ENCODE measurements at places on chromosomes 1 and 21.

DNA sequence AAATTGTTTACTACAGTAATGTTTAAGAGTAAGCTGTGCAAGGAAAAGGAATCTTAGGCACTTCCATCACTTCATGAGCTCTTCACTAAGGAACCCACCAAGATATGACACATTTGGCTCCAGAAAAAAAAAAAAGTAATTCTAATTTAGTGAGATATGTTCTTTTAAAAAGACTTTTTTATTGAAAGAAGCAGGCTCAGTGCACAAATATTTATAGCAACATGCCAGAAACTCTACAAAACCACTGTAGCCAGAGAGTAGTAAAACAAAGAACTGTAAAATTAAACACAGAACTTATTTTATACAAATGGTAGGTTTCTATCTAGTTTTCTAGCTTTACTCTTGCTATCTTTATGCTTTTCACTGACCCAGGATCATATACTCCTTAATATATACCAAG lies 434.6 kb upstream of the ADGRL2 start:
- no peak for ATAC-seq

DNA sequence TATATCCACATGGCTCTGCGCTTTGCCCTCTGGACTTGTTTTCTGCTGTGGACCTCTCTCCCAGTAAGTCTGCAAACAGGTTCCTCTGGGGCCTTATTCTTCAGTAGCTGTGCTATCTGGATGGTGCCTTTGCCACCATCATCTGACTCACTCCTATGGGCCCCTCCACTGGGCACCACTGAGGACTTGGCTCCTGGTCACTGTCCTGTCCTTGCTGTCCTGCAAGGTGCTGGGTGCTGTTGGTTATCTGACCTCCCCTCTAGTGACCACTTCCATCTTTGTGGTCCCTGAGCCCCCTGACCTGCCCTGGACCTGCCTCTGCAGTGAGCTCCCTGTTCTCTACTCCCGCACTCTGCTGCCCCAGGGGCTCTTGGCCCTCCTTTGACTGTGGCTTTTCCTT lies 6.7 kb downstream of the CNIH3 start:
- no peak for ATAC-seq

DNA sequence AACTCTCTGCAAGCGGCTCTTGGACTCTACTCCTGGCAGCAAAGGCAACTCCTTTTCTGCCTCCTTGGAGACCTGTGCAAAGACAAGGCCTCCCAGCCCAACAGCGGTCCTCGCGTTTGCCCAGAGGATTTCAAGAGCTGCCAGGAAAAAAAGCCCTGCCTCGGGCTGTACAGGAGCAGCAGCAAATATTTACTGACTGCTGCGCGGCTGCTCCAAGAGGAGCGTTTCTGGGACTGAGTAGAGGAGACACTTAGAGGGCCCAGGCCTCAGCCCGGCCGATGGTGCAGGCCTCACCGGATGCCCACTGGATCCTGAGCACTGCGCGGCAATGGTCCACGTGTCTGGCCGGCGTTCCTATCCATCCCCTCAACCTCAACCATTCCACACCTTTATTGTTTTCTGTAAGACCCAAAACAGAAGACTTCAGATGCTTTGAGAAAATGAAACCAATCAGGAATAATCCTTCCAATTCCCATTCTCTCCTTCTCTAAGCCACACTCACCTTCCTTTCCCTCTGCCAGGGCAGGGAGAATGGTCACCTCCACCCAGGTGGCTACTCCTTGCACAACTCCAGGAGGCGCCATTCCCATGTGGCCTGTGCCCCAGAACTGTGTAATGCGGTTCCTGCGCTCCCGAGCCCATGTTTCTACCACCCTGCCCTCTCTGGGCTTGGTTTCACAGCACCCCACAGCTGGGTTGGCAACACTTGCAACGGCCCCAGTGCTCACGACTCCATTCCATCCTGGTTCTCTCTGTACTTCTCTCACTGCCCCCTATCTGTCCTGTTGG lies 215.8 kb downstream of the TRABD2B start:
- ATAC-seq, result no peak

DNA sequence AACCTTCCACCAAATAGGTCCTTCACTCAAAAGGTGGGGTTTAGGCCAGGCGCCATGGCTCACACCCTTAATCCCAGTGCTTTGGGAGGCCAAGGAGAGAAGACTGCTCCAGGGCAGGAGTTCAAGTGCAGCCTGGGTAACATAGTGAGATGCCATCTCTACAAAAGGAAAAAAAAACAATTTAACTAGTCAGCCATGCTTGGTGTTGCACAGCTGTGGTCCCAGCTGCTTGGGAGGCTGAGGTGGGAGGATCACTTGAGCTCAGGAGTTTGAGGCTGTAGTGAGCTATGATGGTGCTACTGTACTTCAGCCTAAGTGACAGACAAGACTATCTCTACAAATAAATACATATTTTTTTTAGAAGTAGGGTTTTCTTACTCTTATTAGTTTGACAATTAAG lies 617.5 kb downstream of the KIF26B start:
- ATAC-seq, result peak; percentile 40

DNA sequence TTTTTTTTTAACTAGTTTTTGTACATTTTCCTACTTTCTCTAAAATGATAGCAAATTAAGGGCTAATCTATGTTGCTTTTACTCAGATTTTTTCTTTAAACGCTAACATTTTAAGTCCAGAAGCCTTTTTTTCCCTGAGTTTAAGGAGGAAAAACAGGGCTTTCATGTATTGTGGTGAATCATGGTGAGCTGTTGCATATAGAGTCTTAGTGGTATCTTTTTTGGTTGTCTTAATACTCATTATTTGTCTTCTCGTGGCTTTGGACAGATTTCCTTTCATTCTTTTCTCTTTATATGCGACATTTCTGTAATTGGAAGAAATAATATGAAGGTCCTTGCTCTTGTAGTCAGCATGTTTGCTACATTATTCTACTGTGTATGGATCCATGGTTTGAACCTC lies 1015.6 kb downstream of the PLA2G4A start:
- no peak for ATAC-seq

DNA sequence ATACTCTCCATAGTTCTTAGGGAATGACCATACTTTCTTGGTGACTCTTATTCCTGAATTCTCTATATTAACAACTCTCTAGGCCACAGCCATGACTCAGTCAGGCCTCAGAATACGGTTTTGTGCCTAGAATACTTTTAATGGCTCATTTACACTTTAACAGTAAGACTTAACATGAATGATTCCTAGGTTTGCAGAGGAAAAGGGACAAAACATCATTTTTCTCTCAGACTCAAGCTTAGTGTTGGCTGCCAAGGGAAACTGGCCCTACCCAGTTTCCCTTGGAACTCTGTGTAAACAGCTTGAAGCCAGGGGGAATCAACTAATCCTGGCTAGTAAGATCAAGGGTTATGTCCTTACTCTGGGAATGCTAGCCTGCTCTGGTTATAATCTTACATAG lies 164.9 kb upstream of the PKN2 start:
- no peak for ATAC-seq

- peak; percentile 57 for ATAC-seq
Measured at GRCh38 chr1:21814241-21814918, 2.3 kb downstream of the LDLRAD2 start.

DNA sequence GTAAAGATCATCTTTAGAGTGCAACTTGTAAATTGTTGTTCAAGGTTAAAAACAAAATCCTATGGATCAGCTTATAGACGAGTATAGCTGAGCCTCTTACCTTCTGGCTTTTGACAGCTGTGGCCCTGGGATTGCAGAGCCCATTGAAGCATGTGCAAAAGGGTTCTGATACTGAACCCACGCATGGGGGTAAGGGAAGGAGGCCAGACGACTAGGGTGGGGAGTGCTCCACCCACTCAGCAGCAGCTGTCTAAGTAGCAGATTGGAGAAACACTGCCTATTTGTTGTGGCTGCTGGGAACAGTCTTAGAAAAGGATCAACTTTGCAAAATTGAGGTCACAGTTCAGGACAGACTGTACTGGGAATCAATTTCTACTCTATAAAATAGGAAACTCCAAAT lies 16.1 kb downstream of the CD101 start:
- ATAC-seq, result no peak

DNA sequence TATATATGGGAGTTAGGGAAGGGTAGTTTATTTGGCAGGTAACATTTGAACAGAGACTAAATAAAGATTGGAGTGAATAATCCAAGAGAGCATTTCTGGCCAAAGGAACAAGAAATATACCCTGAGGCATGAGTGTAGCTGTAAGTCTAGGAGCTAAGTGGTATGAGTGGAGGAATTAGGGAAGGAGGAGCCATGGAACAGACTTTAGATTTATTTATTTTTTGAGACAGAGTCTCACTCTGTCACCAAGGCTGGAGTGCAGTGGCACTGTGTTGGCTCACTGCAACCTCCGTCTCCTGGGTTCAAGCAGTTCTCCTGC lies 18.4 kb downstream of the CAPZA1 start:
- no peak for ATAC-seq

DNA sequence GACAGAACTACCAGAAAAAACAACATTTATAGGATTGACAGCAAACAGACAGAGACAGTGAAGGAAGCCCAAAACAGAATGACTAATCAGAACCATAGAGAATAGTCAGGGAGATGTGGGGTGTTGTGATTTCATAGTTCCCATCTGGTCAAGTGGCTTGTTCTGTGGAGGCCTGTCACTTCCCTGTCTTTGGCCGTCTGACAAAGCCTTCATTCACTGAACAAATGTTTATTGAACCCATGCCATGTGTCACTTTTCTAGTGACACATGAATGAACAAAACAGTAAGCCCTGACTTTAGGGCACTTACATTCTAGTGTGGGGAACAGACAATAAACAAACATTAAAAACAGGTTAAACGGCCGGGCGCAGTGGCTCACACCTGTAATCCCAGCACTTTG lies 3.2 kb upstream of the SRRM1 start:
- no peak for ATAC-seq

GRCh38 chr1:190602325-190602724 lies 124.7 kb upstream of the BRINP3 start:
- no peak for ATAC-seq

GRCh38 chr1:50620680-50621329 lies 197.6 kb upstream of the DMRTA2 start:
- ATAC-seq, result peak; percentile 38

GRCh38 chr1:234544087-234544579 lies 65.2 kb upstream of the TARBP1 start:
- ATAC-seq, result peak; percentile 83
